ENCODE measurements at places on chromosomes 11 and 22. TPM values are rescaled to one million over a fixed set of nuclear protein-coding genes. Genes with fewer than 3 reads are reported as not detected.

DNA sequence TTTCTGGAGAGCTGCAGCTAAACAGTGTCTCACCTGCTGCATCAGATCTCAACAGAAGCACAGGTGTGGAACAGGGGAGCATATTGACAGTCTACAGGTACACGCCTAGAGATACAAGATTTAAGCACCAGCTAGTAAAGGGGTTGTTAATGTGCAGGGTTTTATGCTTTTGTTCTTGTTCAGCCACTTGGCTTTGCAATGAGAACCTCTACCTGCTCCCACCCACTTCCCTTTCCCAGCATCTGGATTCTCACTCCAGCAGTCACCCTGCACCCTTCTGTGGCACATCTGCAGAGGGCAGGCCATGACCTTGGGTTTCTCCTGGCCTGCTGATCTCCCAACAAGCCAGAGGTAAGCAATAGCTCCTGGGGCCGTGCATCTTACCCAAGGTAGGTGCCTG is 446.6 kb downstream of the BUD13 start:
- H3K27me3 ChIP-seq: no peaks in the 10 kb centered on the region
- no peak for DNase-seq
- H3K4me1 ChIP-seq: no peaks in the 10 kb centered on the region
- H3K36me3 ChIP-seq: no peaks in the 10 kb centered on the region
- H3K27ac ChIP-seq: no peak overlapping the region
- no peak overlapping the region for H3K4me3 ChIP-seq

GRCh38 chr11:91664521-91664920 is 560.1 kb upstream of the FAT3 start:
- H3K27ac ChIP-seq: no peak overlapping the region
- DNase-seq: no peak
- H3K27me3 ChIP-seq: no peaks in the 10 kb centered on the region
- no peak overlapping the region for H3K4me3 ChIP-seq

DNA sequence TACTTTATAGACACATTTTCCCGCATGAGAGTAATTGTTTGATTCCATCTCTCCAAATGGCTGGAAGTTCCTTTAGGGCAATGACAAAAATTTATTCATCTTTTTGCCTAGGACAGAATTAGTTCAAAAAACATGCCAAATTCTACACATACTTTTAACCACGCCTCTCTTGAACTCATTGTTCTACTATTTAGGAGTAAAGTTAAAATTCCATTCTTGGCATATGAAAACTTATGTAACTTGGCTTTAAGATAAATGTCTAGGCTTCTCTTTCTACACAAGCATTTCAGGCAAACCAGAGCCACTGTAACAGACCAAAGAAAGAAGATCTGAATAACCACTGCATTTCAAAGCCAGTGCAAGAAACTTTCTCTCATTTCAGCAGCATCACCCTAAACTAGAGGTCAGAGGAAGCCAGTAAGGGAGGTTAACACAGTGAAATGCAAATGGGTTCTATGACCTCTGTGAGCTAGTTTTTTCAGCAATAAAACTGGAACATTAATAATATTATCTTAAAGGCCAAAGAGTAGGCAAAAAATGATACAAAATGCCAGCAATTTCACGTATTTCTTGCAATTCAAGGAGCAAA is 73.0 kb downstream of the RSF1 start:
- H3K4me1 ChIP-seq: peaks cover 10% of the 10 kb centered on the region
- DNase-seq: no peak
- H3K4me3 ChIP-seq: no peak overlapping the region
- H3K27ac ChIP-seq: peak overlapping the region; percentile 11
- H3K27me3 ChIP-seq: no peaks in the 10 kb centered on the region
- H3K36me3 ChIP-seq: 0 out of 2 replicates have a peak, but pooled peaks cover 8% of the 10 kb centered on the region

The OR52I1 gene
- 0.15 TPM for total RNA-seq

The RIMBP3B gene
- total RNA-seq: 0.18 TPM

DNA sequence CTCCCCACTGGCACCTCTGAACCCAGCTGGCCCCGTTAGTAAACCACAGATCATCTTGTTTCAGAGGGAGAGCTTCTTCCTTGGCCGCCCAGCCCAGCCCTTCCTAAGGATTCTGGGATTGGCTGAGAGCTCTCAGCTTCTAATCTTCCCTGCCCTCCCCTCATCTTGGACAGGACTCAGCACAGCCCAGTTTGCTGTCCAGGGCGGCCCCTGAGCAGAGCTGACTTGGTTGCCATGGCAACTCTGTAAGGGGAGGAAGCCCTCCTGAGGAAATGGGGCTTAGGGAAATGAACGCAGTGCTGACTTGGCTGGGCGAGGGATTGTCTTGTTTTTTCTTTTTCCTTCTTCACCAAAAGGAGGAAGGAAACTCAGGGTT is 4.6 kb downstream of the APOL4 start:
- H3K4me1 ChIP-seq: no peaks in the 10 kb centered on the region
- no peak overlapping the region for H3K27ac ChIP-seq
- no peak for DNase-seq
- no peaks in the 10 kb centered on the region for H3K36me3 ChIP-seq

DNA sequence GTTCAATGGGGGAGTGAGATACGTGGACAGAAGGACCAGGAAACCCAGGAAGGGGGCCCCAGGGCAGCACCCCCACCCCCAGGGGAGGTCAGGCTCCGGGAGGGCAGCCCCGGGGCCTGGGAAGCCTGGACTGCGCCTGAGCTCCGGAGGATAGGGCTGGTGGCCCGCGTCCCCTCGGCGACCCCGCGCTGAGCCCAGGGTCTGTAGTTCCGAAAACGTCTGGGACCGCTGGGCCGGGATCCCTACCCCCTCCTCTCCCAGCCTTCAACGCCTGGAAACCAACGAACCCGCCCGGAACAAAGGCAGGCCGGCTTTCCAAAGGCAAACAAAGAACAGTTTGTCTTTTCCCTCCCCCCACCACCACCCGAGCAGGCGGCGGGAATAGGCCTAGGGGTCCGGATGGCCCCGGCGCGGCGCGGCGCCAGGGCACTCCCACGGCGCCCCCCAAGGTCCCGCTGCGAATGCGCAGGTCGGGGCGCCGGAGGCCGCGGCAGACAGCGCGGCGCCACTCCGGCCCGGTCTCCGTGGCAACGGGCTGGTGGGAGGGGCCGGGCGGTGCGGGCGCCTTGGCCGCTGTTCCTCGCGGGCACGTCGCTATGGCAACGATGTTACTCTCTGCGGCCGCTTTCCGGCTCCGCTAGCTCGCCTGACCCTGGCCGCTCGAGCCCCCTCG is 58.5 kb downstream of the IGLL1 start:
- H3K27me3 ChIP-seq: peaks cover 75% of the 10 kb centered on the region
- DNase-seq: peak; percentile 81
- peak overlapping the region; percentile 60 for H3K4me3 ChIP-seq
- no peaks in the 10 kb centered on the region for H3K36me3 ChIP-seq
- no peaks in the 10 kb centered on the region for H3K4me1 ChIP-seq
- H3K27ac ChIP-seq: no peak overlapping the region

The HEPACAM gene
- not detected for total RNA-seq

GRCh38 chr22:47107431-47107830 is 345.0 kb downstream of the TBC1D22A start:
- H3K4me1 ChIP-seq: peaks cover 27% of the 10 kb centered on the region
- H3K27ac ChIP-seq: peak overlapping the region; percentile 73
- DNase-seq: peak; percentile 77
- no peak overlapping the region for H3K4me3 ChIP-seq
- H3K36me3 ChIP-seq: no peaks in the 10 kb centered on the region

GRCh38 chr11:35964841-35965240 is 21.0 kb downstream of the LDLRAD3 start:
- H3K4me1 ChIP-seq: no peaks in the 10 kb centered on the region
- no peak overlapping the region for H3K4me3 ChIP-seq
- H3K27ac ChIP-seq: no peak overlapping the region
- no peaks in the 10 kb centered on the region for H3K27me3 ChIP-seq

DNA sequence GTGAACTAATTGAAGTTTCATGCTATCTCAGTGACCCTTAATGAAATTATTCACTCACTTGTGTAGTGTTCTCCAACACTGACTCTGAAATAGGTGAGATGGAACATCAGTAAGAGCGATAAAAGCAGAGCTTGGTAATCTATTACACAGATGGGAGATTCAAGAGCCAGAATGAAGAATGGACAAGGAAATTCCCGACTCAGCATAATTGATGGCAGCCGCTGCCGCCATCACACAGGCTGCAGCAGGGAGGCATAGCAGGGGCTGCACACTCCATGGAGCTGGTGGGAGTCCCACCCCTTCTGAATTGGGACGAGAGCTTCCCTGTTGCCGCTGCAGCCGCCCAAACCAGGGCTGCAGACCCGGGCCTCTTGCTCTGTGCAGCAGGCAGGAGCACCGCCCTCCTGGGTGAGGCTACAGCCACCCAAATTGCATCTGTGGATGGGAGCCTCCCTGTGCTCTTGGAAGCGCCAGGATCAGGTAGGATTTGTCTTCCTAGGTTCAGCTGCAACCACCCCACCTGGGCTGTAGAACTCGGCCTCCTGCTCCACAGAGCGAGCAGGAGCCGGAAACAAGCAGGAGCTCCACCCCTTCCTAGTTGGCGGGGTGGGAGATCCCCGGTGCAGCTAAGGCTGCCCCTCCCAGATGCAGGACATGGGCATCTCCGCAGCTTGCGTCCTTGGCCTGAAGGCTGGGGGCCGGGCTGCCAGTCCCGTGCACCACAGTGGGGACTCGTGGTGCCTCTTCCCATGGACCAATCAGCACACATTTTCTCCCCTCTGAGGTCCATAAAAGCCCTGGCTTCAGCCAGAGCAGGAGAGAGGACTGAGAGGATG is 535.1 kb upstream of the LUZP2 start:
- H3K27ac ChIP-seq: no peak overlapping the region
- DNase-seq: no peak
- H3K4me1 ChIP-seq: no peaks in the 10 kb centered on the region
- H3K27me3 ChIP-seq: no peaks in the 10 kb centered on the region
- no peaks in the 10 kb centered on the region for H3K36me3 ChIP-seq

- no peaks in the 10 kb centered on the region for H3K27me3 ChIP-seq
- peak overlapping the region; percentile 85 for H3K4me3 ChIP-seq
- 0 out of 2 replicates have a peak overlapping the region, but pooled peaks have one; percentile 1 for H3K27ac ChIP-seq
- 0 out of 2 replicates have a peak, but pooled peaks cover 5% of the 10 kb centered on the region for H3K36me3 ChIP-seq
Observed at GRCh38 chr22:38793317-38793716, 626 bp downstream of the DNAL4 start.

DNA sequence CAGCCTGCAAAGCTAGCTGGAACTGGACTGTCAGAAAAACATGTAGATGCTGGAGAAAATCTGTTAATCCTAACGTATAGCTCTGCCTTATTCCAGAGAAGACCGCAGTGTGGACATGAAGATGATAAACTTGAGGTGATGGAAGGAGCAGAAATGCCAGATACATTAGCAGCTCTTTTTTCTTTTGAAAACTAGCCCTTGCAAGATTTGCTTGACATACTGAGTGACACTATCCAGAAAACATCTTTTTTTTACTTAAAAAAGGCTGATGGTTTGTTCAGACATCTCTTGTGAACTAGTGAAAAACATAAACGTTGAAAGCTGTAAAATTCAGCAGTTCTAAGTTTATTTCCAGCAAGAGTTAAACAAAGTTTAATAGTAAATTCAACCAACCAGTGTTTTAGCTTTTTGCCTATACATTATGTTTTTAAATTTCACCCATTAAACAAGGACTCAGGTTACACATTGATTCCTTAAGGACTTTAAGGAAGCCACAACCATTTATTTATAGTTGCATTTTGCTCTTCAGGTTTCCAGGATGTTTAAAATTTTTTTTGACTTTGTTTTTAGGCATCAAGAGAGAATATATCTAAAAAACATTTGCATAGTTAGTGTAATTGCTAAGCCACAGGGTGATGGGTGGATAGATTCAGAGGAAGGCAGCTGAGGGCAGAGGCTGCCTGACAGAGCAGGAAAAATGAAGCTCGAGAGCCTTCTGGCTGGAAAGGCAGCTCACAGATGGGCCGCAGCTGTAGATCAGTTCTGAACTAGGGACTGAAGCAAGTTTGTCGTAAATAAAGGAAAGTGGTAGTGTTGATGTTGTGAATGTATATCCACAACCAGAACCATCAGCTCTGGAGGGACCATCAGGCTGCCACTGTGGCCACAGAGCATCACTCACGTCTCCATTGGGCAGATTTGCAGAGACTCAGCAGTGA is 9.5 kb downstream of the SNAP29 start:
- peaks cover 5% of the 10 kb centered on the region for H3K4me1 ChIP-seq
- no peaks in the 10 kb centered on the region for H3K27me3 ChIP-seq
- no peaks in the 10 kb centered on the region for H3K36me3 ChIP-seq
- DNase-seq: no peak
- no peak overlapping the region for H3K27ac ChIP-seq

DNA sequence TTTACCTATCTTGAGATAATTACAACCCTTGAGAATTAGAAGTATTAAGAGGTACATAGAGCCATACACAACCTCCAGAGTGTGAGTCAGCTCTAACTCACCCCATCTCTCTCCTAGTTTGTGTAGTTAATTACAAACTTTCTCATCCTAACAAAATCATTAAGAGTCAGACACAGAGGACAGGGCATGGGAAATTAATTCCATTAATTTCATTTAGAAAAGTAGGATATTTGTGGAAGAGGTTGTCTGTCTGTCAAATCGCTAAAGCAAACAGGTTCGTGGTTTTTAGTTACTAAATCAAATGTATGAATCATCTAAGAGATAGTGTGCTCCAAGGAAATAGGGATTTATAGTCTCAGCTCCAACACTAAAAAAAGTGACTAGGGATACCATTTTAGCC is 1261.4 kb upstream of the TENM4 start:
- H3K27ac ChIP-seq: no peak overlapping the region
- no peaks in the 10 kb centered on the region for H3K27me3 ChIP-seq
- DNase-seq: no peak
- no peaks in the 10 kb centered on the region for H3K36me3 ChIP-seq

DNA sequence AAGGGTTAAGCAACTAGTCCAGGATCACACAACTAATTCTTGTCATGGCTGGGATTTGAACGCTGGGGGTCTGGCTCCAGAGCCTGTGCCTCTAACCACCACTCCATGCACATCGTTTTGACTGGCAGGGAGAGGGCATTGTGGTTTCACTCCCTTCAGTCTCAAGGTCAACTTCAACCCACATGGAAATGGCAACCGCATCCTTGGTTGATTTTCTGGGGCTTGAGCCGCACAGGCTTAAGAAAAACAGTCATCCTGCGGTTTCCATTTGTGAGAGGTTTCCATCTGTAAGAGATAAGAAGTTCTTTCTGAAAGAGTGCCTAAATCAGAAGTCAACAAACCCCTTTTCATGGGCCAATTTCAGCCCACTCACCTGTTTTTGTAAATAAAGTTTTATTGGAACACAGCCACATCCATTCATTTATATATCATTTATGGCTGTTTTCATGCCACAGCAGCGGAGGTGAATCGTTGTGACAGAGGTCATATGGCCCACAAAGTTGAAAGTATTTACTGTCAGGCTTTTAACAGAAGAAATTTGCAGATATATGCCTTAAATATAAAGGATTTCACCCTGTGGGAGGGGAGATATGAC is 65.7 kb downstream of the SGSM1 start:
- H3K36me3 ChIP-seq: no peaks in the 10 kb centered on the region
- no peaks in the 10 kb centered on the region for H3K4me1 ChIP-seq
- no peak for DNase-seq
- no peak overlapping the region for H3K27ac ChIP-seq
- H3K4me3 ChIP-seq: no peak overlapping the region

The SLC22A9 gene
- total RNA-seq: not detected

- no peaks in the 10 kb centered on the region for H3K4me1 ChIP-seq
- H3K27me3 ChIP-seq: peaks cover 30% of the 10 kb centered on the region
- peak; percentile 28 for DNase-seq
- no peaks in the 10 kb centered on the region for H3K36me3 ChIP-seq
- H3K27ac ChIP-seq: no peak overlapping the region
- no peak overlapping the region for H3K4me3 ChIP-seq
Observed at GRCh38 chr11:118033443-118033842, 43.4 kb upstream of the TMPRSS4 start.

The LDHAL6A gene
- not detected for total RNA-seq

GRCh38 chr11:68186061-68186460 is 27.0 kb downstream of the KMT5B start:
- no peaks in the 10 kb centered on the region for H3K4me1 ChIP-seq
- no peak for DNase-seq
- H3K36me3 ChIP-seq: peaks cover 33% of the 10 kb centered on the region
- no peaks in the 10 kb centered on the region for H3K27me3 ChIP-seq
- no peak overlapping the region for H3K27ac ChIP-seq
- H3K4me3 ChIP-seq: no peak overlapping the region

All from PC-9 (cell line).